Naive B cell (primary cell): ENCODE measurements at places on chromosomes 1 and 21.
A peak's percentile ranks its signal among the peaks of the same experiment; 100 is the strongest.

DNA sequence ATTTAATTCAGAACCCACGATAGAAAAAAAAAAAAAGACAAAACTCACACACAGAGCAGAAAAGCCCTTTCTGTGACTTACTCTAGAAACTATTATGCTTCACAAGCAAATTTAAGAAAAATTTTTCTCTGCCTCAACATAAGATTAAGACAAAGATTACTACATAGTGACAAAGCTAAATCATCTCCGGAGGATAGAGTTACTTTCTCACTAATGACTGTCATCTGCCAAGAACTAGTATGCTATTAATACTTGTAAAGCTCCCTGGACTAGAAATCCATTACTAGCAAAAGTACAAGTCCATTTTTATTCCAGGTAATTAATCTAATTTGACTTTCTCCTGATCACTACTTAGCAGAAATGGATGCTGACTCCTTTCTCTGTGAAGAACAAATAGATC lies 25.9 kb downstream of the GREM2 start:
- H3K4me1 ChIP-seq, result no peaks in the 10 kb centered on the region
- no peak for DNase-seq
- H3K27ac ChIP-seq, result no peak overlapping the region
- H3K4me3 ChIP-seq, result no peak overlapping the region

- peaks cover 18% of the 10 kb centered on the region for H3K27me3 ChIP-seq
- no peak for DNase-seq
- H3K27ac ChIP-seq, result no peak overlapping the region
- H3K36me3 ChIP-seq, result no peaks in the 10 kb centered on the region
- H3K4me1 ChIP-seq, result no peaks in the 10 kb centered on the region
Observed at GRCh38 chr1:203596673-203597210, 29.9 kb upstream of the ATP2B4 start.

DNA sequence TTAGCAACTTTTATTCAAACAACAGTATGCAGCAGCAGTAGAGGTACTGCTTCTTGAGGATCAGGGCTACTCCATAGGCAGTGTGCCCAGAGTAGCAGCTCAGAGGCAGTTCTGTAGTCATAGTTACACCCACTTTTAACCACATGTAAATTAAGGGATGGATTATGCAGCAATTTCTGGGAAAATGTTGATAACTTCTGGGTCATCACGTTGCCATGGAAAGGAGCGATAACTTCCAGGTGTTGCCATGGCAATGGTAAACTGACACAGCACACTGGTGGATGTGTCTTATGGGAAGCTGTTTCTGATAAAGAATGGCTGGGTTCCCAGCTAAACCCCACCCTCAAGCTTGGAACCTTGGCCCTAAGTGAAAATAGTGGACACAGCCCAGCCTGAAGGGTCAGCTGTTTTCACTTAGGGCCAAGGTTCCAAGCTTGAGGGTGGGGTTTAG lies 29.0 kb upstream of the PLA2G2A start:
- H3K4me3 ChIP-seq, result no peak overlapping the region
- peaks cover 21% of the 10 kb centered on the region for H3K27me3 ChIP-seq
- peaks cover 8% of the 10 kb centered on the region for H3K4me1 ChIP-seq
- no peaks in the 10 kb centered on the region for H3K36me3 ChIP-seq
- no peak for DNase-seq

DNA sequence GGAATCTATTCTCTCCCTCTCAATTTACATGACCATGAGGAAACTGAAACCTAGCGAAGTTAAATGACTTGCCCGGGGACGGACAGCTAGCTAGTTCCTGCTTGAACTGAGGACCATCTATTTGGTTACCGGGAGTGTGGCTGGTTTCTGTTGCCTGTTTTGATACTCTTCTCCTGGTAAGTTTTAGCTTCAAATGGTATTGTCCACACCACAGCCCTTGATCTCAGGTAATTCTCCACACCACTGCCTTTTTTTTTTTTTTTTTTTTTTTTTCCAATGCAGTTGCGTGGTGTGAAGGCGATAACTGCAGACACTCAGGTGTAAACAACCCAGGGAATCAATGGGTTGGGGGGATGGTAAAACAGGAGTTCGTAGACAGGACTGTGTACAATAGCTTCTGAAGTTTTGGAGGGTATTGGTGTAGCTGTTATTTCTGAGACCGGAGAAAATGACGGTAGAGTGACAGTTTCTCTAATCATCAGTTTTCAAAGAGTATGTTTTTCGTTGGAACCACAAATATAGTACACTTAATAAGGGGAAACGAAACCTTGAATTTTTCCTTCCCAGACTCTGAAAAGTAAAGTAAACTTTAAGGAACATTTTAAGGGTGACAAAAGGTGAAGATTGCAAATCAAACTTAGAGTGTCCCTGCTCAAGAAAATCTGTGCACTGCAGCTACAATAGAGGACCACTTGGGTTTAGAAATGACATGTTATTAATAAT lies 125.3 kb upstream of the CACYBP start:
- DNase-seq, result peak; percentile 9
- H3K27me3 ChIP-seq, result no peaks in the 10 kb centered on the region
- peak overlapping the region; percentile 71 for H3K27ac ChIP-seq
- H3K36me3 ChIP-seq, result peaks cover 4% of the 10 kb centered on the region

GRCh38 chr1:213982672-213983492 lies 4.9 kb upstream of the PROX1 start:
- no peak overlapping the region for H3K4me3 ChIP-seq
- H3K27me3 ChIP-seq, result peaks cover 94% of the 10 kb centered on the region
- no peak for DNase-seq

DNA sequence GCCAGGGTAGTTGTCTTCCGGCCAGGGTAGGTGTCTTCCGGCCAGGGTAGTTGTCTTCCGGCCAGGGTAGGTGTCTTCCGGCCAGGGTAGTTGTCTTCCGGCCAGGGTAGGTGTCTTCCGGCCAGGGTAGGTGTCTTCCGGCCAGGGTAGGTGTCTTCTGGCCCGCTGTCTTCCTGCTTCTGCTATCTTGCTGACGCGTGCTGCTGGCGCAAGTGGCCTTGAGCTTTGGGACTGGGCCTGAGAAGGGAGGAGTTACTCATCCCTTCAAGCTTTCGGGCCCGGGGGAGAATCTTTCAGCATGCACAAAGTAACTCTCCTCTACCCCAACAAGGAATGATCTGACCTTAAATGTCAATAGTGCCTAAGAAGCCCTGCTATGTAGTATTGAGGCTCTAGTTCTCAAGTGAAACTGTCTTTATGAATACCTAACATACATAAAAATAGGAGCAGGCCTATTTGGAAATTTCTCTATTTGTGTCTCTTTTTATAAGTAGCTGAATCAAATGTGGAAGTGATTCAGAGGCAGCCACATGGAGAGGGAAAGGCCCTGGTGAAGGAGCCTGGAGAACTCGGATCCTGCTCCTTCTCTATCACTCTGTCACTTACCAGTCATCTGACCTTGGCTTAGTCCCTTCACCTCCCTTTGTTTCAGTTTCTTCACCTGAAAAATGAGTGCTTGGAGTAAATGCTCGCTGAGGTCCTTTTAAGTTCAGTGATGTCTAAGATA lies 65.6 kb downstream of the RGL1 start:
- DNase-seq, result no peak
- no peak overlapping the region for H3K4me3 ChIP-seq
- H3K36me3 ChIP-seq, result no peaks in the 10 kb centered on the region
- no peak overlapping the region for H3K27ac ChIP-seq
- no peaks in the 10 kb centered on the region for H3K4me1 ChIP-seq
- no peaks in the 10 kb centered on the region for H3K27me3 ChIP-seq

DNA sequence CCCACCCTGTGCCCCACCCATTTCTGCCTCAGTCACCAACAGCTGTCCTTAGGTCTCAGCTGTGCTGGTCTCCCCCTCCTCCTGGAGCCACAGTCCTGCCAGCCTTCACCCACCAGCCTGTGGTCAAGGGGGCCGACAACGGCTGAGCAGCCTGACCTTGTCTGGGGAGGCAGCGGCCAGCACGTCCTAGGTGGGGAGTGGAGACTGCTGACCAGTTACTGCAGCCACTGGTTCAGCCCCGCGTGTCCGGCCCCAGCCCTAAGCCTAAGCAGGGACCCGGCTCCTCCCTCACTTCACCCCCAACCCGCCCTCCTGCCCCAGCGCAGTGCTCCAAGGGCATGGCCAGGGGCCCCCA lies 79.2 kb downstream of the MORN1 start:
- H3K4me3 ChIP-seq, result peak overlapping the region; percentile 64
- H3K36me3 ChIP-seq, result peaks cover 12% of the 10 kb centered on the region
- no peaks in the 10 kb centered on the region for H3K27me3 ChIP-seq
- no peak for DNase-seq

- H3K4me3 ChIP-seq, result peak overlapping the region; percentile 99
- peaks cover 49% of the 10 kb centered on the region for H3K4me1 ChIP-seq
- no peak for DNase-seq
- peaks cover 2% of the 10 kb centered on the region for H3K36me3 ChIP-seq
- peak overlapping the region; percentile 99 for H3K27ac ChIP-seq
- H3K27me3 ChIP-seq, result no peaks in the 10 kb centered on the region
Observed at GRCh38 chr21:31659286-31659535, 282 bp upstream of the SOD1 start.

DNA sequence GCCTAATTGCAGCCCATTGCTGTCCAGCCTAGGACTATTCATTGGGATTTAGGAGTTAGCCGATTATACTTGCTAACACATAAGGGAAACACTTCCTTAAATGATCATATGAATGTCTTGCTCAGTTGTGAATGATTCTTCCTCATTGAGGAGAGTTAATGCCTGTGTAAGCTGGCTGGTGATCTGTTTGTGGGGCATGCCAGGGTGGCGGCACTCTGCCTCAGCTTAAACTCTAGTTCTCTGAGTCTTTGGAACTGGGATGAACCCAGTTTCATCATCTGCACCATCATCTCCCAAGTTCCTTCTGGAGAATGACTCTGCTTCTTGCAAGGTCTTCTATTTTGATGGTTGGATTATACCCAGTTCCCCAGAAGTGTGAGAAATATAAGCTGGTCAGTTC lies 23.9 kb upstream of the SLAMF6 start:
- peaks cover 78% of the 10 kb centered on the region for H3K4me1 ChIP-seq
- H3K36me3 ChIP-seq, result peaks cover 13% of the 10 kb centered on the region
- no peaks in the 10 kb centered on the region for H3K27me3 ChIP-seq
- no peak for DNase-seq
- H3K27ac ChIP-seq, result peak overlapping the region; percentile 73

- no peaks in the 10 kb centered on the region for H3K36me3 ChIP-seq
- H3K4me1 ChIP-seq, result peaks cover 3% of the 10 kb centered on the region
- no peaks in the 10 kb centered on the region for H3K27me3 ChIP-seq
Observed at GRCh38 chr1:39130325-39130724, 74.2 kb upstream of the MACF1 start.

- H3K36me3 ChIP-seq, result peaks cover 21% of the 10 kb centered on the region
- no peak overlapping the region for H3K27ac ChIP-seq
- no peaks in the 10 kb centered on the region for H3K4me1 ChIP-seq
- DNase-seq, result no peak
- no peak overlapping the region for H3K4me3 ChIP-seq
Observed at GRCh38 chr1:244545511-244545910, 84.4 kb downstream of the CATSPERE start.

DNA sequence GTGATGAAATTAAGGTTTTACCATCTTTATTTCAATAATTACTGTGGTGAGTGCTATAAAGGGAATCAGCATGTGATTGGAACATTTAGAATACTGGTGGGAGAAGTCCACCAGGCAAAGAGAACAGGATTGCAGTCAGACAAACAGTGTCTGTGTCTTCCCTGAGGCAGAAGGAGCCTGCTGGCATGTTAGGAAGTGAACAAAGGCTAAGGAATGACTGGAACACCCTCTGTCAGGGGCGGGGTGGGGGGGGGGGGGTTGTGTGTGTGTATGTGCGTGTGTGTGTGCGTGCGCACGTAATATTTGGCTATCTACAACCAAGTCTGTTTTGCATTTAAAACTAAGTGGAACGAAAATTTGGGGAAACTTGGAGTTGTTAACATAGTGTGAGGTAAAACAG lies 30.2 kb downstream of the SRRM1 start:
- H3K36me3 ChIP-seq, result peaks cover 35% of the 10 kb centered on the region
- peak overlapping the region; percentile 47 for H3K27ac ChIP-seq
- no peaks in the 10 kb centered on the region for H3K27me3 ChIP-seq
- H3K4me1 ChIP-seq, result no peaks in the 10 kb centered on the region
- no peak overlapping the region for H3K4me3 ChIP-seq
- no peak for DNase-seq

GRCh38 chr21:44416193-44416592 lies 39.1 kb upstream of the LRRC3 start:
- H3K27me3 ChIP-seq, result no peaks in the 10 kb centered on the region
- no peak overlapping the region for H3K27ac ChIP-seq
- H3K36me3 ChIP-seq, result peaks cover 21% of the 10 kb centered on the region
- DNase-seq, result no peak
- H3K4me3 ChIP-seq, result no peak overlapping the region

- H3K4me3 ChIP-seq, result no peak overlapping the region
- H3K27me3 ChIP-seq, result peaks cover 24% of the 10 kb centered on the region
- no peak overlapping the region for H3K27ac ChIP-seq
- DNase-seq, result no peak
- no peaks in the 10 kb centered on the region for H3K4me1 ChIP-seq
Observed at GRCh38 chr1:159771127-159771895, 9.5 kb upstream of the DUSP23 start.

- H3K36me3 ChIP-seq, result no peaks in the 10 kb centered on the region
- no peak overlapping the region for H3K27ac ChIP-seq
- H3K4me3 ChIP-seq, result no peak overlapping the region
- DNase-seq, result no peak
- peaks cover 11% of the 10 kb centered on the region for H3K4me1 ChIP-seq
Observed at GRCh38 chr1:116664366-116664977, 3.1 kb downstream of the IGSF3 start.

DNA sequence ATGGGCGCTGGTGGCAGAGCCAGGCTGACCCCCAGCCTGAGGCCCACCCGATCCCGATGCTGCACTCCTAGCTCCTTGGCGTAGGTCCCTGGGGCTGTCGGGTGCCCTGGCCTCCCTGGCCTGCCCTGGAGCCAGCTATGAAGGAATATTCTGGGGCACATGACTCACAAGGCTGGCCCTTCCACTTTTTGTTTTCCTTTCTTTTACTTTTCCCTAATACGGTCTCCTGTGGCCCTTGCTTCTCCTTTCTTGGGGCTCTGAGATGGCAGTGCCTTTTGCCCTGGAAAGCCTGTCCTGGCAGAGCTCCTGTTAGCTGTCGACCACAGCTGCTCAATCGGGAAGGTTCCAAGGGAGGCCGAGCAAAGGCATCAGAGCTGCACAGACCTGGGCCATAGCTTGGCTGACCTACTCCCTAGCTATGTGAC lies 22.1 kb downstream of the ARHGEF10L start:
- no peak overlapping the region for H3K4me3 ChIP-seq
- H3K36me3 ChIP-seq, result no peaks in the 10 kb centered on the region
- no peaks in the 10 kb centered on the region for H3K4me1 ChIP-seq
- no peak overlapping the region for H3K27ac ChIP-seq
- no peak for DNase-seq
